ENCODE measurements at places on chromosomes 12 and 14.

DNA sequence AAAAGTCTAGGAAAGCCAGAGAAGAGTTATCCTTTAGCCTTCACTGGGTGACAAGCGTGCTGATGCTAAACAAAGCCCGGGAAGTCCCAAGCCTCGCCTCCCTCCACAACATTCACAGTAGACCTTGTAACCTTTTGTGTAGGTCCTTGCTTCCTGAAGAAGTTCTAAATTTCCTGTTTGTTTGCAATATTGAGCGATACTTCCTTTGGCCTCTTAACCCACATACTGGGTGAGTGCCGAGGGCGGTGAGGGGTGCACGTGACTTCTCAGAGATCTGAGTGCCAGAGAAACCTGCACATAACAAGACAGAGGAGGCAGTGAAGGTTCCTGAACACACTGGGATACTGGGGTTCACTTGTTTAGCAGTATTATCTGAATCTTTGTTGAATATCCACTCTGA lies 134.3 kb downstream of the PLXNC1 start:
- no peak for DNase-seq

DNA sequence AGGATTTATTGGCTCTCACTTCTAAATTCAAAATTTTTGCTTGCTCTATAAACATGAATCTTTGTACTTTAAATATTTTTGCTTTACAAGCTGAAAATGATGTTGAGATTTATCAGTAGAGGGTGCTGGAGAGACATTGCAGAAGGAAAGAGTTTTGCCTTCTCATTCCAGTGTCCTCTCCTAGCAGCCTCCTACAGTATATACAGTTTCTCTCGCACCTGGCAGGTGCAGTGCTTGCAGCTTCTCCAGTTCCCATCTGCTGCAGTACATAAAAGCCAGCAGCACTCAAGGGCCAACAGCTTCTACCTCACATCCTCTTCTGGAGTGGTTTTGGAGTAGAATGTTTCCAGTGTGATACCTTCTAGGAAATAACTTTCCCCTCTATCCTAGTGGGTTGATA lies 601.8 kb upstream of the ATXN7L3B start:
- DNase-seq: no peak

- DNase-seq: no peak
Observed at GRCh38 chr14:20760950-20761349, 7.3 kb upstream of the EDDM3B start.

DNA sequence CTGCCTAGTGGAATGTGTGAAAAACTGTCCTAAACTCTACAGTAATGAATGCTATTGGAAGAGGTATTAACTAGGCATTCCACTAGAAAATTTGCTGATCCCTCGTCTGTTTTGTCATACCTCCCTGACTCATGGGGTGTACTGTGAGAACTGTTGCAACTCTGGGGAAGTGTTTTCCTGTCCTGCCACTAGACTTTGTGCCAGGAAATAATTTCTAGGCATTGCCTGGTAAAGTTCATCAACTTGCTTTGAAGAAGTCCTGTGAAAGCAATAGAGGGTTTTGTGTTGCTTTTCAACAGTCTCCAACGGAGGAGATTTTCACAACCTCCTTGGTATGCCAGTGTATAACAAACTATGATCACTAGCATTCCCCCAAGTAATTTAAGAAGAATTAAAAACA lies 139.9 kb downstream of the AKAP6 start:
- DNase-seq: no peak

DNA sequence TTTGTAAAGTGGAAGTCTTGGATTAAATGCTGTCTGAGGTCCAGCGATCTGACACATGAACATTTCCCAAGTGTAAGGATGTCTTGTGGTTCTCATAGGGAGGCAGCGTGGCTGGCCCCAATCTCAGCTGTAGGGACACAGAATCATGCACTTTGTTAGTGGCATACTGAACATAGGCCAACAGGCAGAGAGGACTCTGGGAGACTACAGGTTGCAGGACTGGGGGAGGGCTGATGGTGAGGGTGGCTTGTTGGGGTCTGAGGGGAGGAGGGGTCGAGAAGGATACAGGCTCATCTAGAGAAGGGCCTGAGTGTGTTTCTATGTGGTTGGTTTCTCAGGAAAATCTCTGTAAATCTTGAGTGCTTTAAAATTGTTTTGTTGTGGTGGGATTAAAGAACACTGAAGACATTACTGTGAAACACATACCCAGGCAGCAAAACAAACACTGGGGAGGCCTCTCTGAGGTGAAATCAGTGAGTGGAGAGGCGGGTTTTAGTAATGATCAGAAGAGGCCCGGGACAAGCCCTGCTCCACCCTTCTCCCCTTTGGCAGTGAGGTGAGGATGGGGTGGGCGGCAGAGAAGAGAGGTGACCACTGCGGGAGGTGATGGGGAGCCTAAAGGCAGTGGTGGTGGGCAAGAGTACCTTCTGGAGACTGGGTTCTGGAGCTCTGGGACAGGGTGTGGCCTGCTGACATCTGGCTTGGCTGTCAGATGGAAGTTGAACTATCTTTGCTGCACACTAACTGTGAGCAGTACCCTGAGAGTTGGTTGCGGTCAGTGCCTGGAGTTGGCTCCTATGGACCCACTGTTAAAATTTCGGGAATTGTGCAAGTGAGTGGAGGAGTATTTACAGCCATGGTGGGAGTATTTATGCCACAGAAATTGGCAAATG lies 3.3 kb downstream of the NYNRIN start:
- no peak for DNase-seq

GRCh38 chr14:100160534-100160916 lies 1.1 kb upstream of the DEGS2 start:
- no peak for DNase-seq

- DNase-seq: no peak
Observed at GRCh38 chr12:5587711-5588121, 155.8 kb downstream of the NTF3 start.

- DNase-seq: peak; percentile 13
Observed at GRCh38 chr14:24673059-24673458, 39.1 kb upstream of the GZMB start.

GRCh38 chr14:103523575-103523954 lies 935 bp upstream of the CKB start:
- no peak for DNase-seq

Data from GM10248 (cell line).